SJSA1 (cell line): ENCODE measurements at places on chromosomes 12 and 14.

GRCh38 chr12:103833891-103834290 is 7.1 kb downstream of the NT5DC3 start:
- no peak for DNase-seq
- no peak overlapping the region for H3K27ac ChIP-seq
- H3K36me3 ChIP-seq: peaks cover 20% of the 10 kb centered on the region
- no peak overlapping the region for H3K4me3 ChIP-seq
- H3K4me1 ChIP-seq: peaks cover 14% of the 10 kb centered on the region

DNA sequence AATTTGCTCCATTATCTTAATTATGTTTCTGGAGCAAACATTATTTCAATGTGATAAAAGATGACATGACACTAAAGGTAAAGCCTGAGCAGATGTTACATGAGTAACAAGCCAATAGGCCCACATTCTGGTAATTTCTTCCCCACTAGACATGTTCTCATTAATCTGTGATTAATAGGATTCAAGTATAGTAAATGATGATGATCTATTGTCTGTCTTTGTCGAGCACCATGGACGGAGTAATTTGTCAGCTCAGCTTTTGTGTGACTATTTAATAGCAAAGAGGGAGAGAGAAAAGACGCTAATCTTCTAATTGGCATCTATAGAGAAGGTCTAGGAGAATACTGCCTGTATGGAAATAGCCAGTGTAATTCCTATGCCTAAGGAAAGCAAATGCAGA is 62.2 kb upstream of the INSM2 start:
- peaks cover 5% of the 10 kb centered on the region; the same call in 1 of the 2 replicates for H3K27me3 ChIP-seq
- no peak for DNase-seq
- no peak overlapping the region for H3K4me3 ChIP-seq
- H3K4me1 ChIP-seq: no peaks in the 10 kb centered on the region
- H3K27ac ChIP-seq: no peak overlapping the region
- H3K36me3 ChIP-seq: no peaks in the 10 kb centered on the region

DNA sequence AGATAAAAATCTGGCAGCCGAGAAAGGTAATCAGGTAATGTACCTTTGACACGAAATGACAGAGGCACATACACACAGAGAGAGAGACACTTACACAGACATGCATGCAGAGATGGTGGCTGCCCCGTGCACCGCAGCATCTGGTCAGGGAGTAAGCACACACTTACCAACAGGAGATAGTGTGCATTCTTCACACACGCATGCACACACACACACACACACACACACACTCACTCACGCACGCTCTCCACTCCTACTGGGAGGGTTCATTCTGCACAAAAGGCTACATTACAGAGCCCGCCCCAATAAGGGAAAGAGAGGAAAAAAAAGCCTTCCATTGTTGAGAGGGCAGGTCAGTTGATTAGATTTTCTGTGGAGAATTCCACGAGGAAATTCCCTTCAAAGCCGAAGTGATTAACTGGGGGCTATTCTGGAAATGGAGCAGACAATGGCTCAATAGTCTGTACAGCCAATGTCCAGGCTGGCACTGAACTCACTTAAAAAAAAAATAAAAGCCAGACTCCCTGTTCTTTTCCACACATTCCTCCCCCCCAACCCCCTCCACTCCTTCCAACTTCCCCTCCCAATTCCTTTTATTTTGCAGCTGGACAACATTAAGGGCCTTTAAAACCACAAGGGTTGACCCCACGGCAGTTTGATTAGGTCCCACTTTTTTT is 1.4 kb upstream of the SOX5 start:
- peaks cover 9% of the 10 kb centered on the region for H3K4me1 ChIP-seq
- H3K27me3 ChIP-seq: peaks cover 36% of the 10 kb centered on the region
- DNase-seq: no peak
- no peak overlapping the region for H3K27ac ChIP-seq

DNA sequence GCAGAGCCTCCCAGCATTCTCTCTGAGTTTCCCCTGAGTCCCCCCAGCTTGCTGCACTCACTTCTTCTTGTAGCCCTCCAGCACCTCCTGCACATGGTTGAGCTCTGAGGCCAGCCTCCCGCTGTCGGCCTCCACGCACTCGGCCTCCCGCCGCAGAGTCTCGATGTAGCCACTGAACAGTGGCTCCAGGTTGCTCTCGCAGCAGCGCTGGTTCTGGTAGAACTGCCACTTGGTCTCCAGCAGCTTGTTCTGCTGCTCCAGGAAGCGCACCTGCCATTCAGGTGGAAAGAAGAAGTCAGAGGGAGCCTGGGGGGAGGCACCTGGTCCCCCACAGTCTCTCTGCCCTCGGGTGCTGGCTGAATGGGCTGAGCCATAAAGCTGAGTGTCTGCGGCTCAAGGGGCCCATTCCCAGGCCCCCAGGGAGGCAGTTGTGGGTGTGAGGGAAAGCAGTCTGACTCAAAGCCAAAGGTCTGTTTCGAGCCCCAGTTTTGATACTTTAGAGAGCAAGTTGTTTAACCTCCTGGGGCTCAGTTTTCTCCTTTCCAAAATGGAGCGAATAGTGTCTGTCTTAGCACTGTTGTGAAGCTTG is 2.3 kb downstream of the KRT85 start:
- no peak overlapping the region for H3K4me3 ChIP-seq
- DNase-seq: no peak
- no peak overlapping the region for H3K27ac ChIP-seq
- no peaks in the 10 kb centered on the region for H3K4me1 ChIP-seq

DNA sequence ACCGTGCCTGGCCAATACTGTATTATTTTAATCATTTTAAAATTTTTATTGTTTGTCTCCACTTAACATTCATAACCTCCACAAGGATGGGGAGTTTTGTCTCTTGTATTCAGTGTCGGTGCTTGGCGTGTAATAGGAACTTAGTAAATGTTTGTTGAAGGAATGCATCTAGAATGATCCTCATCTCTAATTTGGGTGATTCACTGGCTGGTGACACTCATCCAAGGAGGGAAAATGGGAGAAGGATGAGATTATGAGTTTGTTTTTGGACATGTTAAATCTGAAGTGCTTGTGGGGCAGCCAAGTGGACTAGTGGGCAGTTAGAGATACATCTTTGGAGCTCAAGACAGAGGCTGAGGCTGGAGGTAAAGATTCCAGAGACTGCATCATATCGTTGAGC is 5.1 kb downstream of the KLC1 start:
- no peak overlapping the region for H3K27ac ChIP-seq
- no peak overlapping the region for H3K4me3 ChIP-seq
- H3K27me3 ChIP-seq: no peaks in the 10 kb centered on the region

GRCh38 chr14:68788275-68788995 is 4.4 kb downstream of the ZFP36L1 start:
- peaks cover 43% of the 10 kb centered on the region for H3K36me3 ChIP-seq
- H3K27me3 ChIP-seq: no peaks in the 10 kb centered on the region
- H3K4me3 ChIP-seq: no peak overlapping the region
- H3K4me1 ChIP-seq: peaks cover 34% of the 10 kb centered on the region

- no peaks in the 10 kb centered on the region for H3K36me3 ChIP-seq
- peaks cover 9% of the 10 kb centered on the region for H3K4me1 ChIP-seq
- no peaks in the 10 kb centered on the region for H3K27me3 ChIP-seq
- H3K27ac ChIP-seq: no peak overlapping the region
- no peak overlapping the region for H3K4me3 ChIP-seq
Measured at GRCh38 chr14:37650356-37651037, 55.1 kb downstream of the TTC6 start.

DNA sequence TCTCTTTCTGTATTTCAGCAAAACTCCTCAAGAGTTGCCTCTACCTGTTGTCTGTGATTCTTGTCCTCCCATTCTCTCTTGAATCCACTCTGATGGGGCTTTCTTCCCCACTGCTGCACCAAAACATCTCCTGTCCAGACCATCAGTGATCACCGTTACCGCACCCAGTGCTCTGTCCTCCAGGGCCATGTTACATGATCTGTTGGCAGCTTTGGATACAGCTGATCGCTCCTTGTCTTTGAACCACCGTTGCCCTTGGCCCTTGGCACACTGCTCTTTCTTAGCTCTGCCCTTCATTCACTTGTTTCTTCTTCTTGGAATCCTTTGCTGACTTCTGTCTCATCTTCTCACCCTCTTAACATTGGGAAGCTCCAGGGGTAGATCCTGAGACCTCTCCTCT is 333.7 kb upstream of the FKBP4 start:
- H3K27me3 ChIP-seq: no peaks in the 10 kb centered on the region
- H3K4me3 ChIP-seq: no peak overlapping the region
- H3K36me3 ChIP-seq: 0 out of 2 replicates have a peak, but pooled peaks cover 4% of the 10 kb centered on the region
- no peaks in the 10 kb centered on the region for H3K4me1 ChIP-seq
- H3K27ac ChIP-seq: no peak overlapping the region
- DNase-seq: no peak

DNA sequence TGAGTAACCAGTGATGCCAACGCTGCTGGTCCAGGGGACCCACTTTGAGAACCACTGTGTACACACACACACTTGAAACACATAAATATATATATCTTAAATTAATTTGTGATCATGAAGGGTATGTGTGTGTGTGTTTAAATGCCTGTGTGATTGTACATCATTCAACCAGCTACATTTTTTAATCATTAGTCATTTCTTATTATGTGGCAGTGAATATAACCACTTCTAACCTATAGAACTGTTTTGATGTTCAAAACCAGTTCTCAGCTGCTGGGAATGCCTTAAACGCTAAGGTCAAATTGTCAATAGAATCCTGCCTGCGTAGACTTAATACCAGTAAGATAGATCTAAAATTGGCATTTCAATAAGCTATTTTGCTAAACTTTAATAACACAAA is 330.0 kb downstream of the SYT1 start:
- no peaks in the 10 kb centered on the region for H3K27me3 ChIP-seq
- no peak overlapping the region for H3K27ac ChIP-seq
- no peak for DNase-seq

- no peak for DNase-seq
- no peaks in the 10 kb centered on the region for H3K27me3 ChIP-seq
- no peaks in the 10 kb centered on the region for H3K4me1 ChIP-seq
- H3K36me3 ChIP-seq: no peaks in the 10 kb centered on the region
- no peak overlapping the region for H3K4me3 ChIP-seq
Measured at GRCh38 chr12:66548338-66549049, 130.4 kb downstream of the GRIP1 start.

DNA sequence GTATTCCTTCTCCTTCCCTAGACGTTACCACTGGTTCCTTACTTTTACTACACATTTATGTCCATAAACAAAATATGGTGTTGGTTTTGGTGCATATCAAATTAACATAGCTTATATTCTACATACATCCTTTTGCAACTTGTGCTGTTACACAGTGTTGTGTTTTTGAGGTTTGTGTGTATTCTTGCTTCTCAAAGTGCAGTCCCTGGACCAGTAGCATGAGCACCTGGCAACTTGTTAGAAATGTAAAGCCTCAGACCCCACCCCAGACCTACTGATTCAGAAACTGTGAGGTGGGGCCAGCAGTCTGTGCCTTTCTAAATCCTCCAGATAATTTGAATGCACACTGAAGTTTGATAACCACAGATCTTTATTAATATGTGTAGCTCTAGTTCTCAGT is 65.9 kb downstream of the RNFT2 start:
- no peaks in the 10 kb centered on the region for H3K36me3 ChIP-seq
- DNase-seq: no peak
- no peaks in the 10 kb centered on the region for H3K4me1 ChIP-seq
- H3K4me3 ChIP-seq: no peak overlapping the region
- no peak overlapping the region for H3K27ac ChIP-seq

DNA sequence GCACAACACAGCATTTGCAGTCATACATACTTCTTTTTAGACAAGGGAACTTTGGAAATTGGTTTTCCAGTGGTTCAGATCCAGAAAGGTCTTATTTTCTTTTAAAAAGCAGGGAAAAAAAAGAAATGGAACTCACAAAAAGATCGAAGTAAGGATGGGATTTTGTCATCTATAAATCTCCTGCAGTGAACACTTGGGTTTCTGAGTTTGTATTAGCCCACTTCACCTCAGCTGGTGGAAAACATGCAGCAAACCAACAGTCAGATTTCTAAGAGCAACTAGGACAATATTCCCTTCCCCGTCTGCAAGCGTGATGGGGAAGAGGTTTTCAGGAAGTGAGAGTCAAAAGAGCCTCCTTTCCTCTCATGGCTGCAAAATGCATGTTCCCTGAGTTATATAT is 4.6 kb downstream of the MYF5 start:
- H3K4me3 ChIP-seq: no peak overlapping the region
- H3K4me1 ChIP-seq: no peaks in the 10 kb centered on the region

DNA sequence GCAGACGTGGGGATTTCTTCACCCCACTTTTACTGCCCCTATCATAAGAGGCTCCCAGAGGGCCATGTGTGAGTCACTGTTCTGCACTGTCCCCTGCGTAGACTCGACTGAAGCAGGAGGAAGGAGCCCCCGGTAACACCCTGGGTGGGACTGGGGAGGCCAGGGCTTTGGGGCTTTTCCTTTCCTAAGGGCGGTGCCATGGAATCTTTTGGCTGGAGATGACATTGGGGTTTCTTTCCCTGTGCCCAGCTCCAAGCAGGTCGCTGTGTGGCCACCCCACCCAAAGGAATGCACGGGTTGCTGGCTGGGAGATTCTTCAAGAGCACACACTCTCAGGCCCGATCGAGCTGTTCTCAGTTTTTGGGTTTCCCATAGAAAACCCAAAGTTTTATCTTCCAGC is 62.3 kb upstream of the RIN3 start:
- H3K36me3 ChIP-seq: no peaks in the 10 kb centered on the region
- no peak overlapping the region for H3K4me3 ChIP-seq
- H3K27ac ChIP-seq: no peak overlapping the region
- H3K4me1 ChIP-seq: no peaks in the 10 kb centered on the region

DNA sequence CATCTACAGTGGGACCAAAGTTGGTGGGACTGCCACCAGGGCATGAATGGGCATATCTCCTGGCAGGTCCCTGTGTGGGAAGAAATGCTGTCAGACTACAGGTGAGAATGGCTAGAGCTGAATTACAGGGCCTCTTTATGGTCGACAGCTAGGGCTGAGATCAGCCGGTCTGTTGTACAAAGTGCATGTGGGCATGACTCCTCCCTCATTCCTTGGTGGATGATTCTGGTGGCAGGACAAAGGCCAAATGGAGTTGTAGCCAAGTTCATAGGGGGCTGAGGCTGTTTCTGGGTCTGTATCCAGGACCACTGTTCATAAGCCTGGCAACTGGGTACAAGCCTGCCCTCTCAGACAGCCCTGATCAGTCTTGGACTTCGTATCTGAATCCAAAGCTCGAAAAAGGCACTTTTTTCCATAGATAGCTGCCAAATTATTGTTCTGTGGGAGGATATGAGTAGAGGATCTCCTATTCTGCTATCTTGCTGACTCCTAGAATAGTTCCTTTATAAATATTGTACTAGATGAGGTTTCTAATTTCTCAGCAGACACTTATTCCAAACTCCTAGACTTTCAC is 460.8 kb downstream of the TMEM117 start:
- no peaks in the 10 kb centered on the region for H3K4me1 ChIP-seq
- H3K27ac ChIP-seq: no peak overlapping the region
- no peaks in the 10 kb centered on the region for H3K27me3 ChIP-seq
- DNase-seq: no peak
- no peaks in the 10 kb centered on the region for H3K36me3 ChIP-seq

DNA sequence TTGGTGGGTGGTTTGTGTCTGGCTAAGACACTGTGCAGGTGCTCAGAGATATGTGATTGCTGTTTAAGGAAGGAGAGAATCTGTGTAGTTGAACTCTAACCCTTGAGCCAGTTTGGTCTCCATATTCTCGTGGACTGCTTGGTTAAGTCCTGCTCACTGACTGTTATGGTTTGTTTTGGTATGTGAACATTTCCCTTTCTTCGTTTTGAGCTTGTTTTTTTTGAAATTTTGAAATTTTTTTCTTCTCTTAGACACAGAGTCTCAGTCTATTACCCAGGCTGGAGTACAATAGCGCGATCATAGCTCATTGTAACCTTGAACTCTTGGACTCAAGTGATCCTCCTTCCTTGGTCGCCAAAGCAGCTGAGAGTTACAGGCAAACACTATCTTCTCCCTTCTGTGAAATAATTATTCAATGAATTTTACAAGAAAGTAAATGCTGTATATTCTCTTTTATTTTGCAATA is 40.0 kb downstream of the MIPOL1 start:
- no peak overlapping the region for H3K4me3 ChIP-seq
- no peaks in the 10 kb centered on the region for H3K36me3 ChIP-seq
- no peaks in the 10 kb centered on the region for H3K4me1 ChIP-seq
- no peaks in the 10 kb centered on the region for H3K27me3 ChIP-seq
